ENCODE measurements at places on chromosomes 1 and 21.

GRCh38 chr1:55585402-55585792 lies 370.2 kb upstream of the USP24 start:
- DNase-seq, result no peak

- DNase-seq, result no peak
Observed at GRCh38 chr1:152582647-152583046, 2.3 kb upstream of the LCE3D start.

DNA sequence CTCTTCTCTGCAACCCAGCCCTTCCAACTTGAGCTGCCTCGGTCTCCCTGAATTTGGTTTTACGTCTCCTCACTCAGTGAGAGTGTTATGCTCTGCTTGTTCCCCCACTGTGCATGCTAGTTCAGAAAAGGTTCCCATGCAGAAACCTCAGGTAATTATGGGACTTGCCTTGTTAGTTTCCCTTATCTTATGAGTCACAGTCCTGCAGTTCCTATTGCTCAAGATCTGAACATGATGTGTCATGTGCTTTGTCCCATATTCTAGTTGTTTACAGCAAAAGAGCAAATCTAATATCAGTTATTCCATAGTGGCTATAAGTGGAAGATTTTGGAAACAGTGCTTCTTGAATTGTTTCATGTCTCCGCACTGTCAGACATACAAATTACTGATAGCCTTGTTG lies 74.4 kb downstream of the DUSP10 start:
- DNase-seq, result no peak

- DNase-seq, result no peak
Observed at GRCh38 chr21:35857095-35857494, 203.2 kb downstream of the SETD4 start.

DNA sequence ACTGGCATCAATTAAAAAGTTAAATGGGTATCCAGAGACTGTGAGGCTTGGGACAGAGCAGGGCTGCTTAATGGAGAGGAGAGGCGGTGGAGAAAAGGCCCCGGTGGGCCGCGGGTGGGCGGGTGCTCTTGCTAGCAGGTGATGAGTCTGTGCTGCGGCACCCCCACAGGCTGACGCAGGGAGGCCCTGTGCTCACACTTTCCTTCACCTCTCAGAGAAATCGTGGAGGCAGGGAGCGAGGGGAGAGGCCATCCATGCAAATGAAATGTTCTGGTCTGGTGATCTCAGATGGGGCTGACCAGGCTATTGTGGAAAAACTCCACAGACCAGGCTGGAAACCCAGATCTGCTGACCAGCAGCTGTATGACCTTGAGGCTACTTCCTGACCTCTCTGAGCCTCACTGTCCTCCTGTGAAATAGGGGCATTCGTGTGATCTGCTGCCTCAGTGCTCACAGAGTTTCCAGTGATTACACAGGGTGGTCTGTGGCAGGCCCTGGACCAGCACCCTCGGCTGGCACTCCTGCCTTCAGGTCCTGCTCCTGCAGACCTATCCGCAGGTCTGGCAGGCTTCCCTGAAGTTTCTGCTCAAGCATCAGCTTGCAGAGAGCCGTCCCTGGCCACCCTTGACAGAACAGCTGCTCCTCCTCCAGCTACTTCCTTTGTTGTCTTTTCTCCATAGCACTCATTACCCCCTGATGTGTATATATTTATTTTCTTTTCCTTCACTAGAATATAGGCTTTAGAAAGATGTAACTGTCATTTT lies 89.2 kb downstream of the BEND5 start:
- no peak for DNase-seq
